ENCODE measurements at places on chromosomes 7 and 10.
A peak's percentile ranks its signal among the peaks of the same experiment; 100 is the strongest.

DNA sequence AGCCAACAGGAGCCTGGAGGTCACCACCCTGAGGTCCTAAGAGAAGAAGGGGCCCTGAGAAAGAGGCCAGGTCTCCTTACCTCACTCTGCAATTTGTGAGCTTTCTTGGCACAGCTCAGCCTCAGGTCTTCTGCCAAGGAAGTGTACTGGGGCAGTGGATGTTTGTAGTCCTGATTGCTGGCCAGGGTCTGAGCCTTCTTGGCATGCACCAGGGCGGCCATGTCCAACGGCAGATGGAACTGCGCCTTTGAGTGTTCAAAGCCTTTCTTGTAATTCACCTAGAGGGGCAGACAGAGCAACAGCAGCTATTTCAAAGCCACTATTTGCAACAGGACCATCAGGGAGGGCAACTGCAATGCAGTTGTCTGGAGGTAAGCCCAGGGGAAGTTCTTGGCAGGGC, 51.7 kb downstream of the NRAP start:
- DNase-seq, result no peak

GRCh38 chr10:119725517-119725827, 378 bp upstream of the INPP5F start:
- no peak for DNase-seq

- no peak for DNase-seq
Measured at GRCh38 chr10:132932461-132933307, 9.7 kb downstream of the CFAP46 start.

DNA sequence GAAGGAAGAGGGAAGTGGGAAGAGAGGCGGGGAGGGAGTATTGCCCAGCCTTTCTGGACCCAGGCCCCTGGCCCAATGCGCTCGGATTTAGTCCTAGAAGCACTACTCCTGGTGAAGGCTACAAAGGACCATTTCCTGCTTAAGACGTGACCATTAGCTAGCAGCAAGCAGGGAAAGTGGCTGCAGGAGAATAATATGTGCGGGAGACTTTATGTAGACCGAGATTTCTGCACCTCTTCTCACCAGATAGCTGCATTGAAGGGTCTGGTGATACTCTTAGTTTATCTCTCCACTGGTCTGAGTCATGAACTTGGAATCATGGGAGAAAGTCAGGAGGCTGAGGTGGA, 3.1 kb downstream of the VAX1 start:
- DNase-seq, result no peak

- DNase-seq, result no peak
Measured at GRCh38 chr10:83492004-83492403, 647.3 kb upstream of the GHITM start.

GRCh38 chr10:69512901-69513300, 60.3 kb downstream of the NEUROG3 start:
- no peak for DNase-seq

DNA sequence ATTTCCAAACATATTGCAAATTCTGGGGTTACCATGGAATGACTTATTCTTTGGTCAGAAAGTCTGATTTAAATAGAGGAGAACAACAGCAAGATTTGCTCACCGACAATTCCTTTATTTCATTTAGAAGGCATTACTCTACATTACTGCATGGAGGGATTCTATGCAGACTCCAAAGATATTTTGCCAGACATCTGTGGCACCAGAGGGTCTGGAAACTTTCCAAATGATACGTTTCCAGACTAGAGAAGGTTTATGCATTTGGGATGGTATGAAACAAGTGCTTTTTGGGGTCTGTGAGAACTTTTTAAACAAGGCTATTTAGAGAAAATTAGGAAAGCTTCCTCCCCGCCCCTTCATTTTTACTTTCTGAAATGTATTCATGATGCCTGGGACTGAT, 125.3 kb downstream of the SAMD9 start:
- DNase-seq, result no peak

DNA sequence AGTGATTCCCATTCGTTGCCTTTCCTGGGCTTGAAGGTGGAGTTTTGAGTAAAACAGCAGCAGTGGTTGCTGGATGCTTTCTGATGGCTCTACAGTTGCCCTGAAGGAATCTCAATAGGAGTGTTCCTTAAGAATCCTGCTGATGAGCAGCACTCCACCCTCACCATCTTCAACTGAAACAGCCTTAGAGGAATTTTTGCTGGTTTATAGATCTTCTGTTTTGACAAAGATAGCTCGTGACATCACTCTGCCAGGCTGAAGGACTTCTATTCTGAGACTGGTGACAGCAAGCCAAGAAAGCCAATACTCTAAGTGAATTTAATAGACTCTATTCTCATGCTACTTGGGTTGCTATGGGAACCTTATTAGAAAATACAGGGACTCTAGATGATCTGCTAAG, 1014.7 kb downstream of the NRG3 start:
- DNase-seq, result no peak

DNA sequence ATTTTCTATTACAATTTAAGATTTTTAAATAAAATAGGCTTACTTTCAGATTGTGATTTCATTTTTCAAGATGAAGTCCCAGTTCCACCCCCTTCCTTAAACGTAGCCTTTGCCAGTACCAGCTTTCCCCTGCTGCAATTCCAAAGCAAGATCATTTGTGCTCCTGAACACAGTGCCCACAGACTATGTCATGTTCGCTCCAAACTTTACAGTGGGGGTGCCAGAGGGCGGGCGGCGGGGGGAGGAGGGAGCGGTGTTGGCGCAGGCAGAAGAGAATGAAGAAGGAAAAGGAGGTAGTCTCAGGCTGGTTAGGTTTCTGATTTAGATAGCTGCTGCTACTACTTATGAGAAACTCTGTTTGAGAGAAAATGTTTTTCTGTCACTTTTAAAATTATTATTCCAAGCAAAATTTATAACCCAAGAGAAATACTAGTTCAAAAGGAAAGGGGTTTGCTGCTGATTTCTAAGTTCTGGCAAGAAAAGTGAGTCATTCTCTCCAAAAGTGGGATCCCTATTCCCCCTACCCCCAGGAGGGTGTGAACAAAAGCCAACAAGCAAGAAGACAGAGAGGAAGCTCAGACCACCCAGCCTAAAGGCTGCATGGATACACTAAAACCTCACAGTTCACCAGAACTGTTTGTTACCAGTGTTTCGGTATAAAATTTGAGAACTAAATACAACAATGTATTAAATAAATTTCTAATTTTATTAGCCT, 109.6 kb downstream of the SRPK2 start:
- DNase-seq, result no peak

DNA sequence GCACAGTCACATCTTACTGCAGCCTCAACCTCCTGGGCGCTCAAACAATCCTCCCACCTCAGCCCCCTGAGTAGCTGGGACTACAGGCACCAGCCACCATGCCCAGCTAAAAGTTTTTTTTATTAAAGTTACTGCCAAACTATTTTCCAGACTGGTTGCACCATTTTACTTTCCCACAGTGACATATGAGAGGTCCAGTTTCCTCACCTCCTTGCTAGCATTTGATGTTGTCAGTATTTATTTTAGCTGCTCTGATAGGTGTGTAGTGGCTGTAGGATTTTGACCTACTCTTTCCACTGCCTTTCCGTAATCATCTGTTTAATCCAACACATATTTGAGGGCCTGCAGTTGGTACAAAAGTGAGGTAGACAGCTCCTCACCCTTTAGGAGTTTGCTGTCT, 5.4 kb upstream of the UBE3C start:
- no peak for DNase-seq

- peak; percentile 86 for DNase-seq
Measured at GRCh38 chr7:69598081-69598486, at the start of gene AUTS2. Gene AUTS2, plus strand, starts transcription at chr7:69598475. Its CDS starts 1,179 bp downstream, at chr7:69599654.

DNA sequence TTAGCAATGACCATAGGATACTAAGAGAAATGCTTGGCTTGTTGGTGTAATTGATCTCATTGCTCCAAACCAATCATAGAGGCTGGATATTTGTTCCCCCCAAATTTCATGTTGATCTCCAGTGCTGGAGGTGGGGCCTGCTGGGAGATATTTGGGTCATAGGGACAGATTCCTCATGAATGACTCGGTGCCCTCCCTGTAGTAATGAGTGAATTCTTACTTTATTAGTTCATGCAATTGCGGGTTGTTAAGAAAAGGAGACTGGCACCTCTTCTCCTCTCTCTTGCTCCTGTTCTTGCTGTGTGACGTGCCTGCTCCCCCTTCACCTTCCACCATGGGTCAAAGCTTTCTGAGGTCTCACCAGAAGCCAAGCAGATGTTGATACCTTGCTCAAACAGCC, 630.1 kb downstream of the CALN1 start:
- DNase-seq, result no peak
